ENCODE measurements at places on chromosomes 1 and 21.

- H3K4me1 ChIP-seq, result no peaks in the 10 kb centered on the region
- H3K27ac ChIP-seq, result no peak overlapping the region
- H3K4me3 ChIP-seq, result no peak overlapping the region
- no peak for DNase-seq
- H3K27me3 ChIP-seq, result no peaks in the 10 kb centered on the region
- no peaks in the 10 kb centered on the region for H3K36me3 ChIP-seq
Measured at GRCh38 chr1:173304529-173305227, 97.5 kb upstream of the TNFSF4 start.

- H3K4me1 ChIP-seq, result peaks cover 81% of the 10 kb centered on the region
- no peaks in the 10 kb centered on the region for H3K27me3 ChIP-seq
- no peak for DNase-seq
- peaks cover 23% of the 10 kb centered on the region for H3K36me3 ChIP-seq
- H3K27ac ChIP-seq, result peak overlapping the region; percentile 77
- no peak overlapping the region for H3K4me3 ChIP-seq
Measured at GRCh38 chr1:13723810-13724209, 23.8 kb downstream of the PRDM2 start.

DNA sequence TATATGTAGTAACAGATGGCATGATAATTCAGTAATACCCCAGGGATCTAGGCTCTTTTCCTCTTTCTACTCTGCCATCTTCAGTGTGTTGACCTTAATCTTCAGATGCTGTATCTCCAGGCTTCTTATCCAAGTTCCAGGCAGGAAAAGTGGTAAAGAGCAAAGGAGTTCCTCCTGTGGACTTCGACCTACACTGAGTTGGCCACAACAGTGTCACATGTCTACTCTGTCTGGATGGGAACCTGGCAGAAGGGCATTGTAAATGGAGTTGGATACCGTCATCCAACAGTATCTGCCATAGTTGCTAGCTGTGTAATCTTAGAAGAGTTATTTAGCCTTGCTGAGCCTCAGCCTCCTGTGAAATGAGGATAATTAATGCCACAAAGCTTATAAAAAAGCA is 21.9 kb downstream of the IL23R start:
- H3K27ac ChIP-seq, result no peak overlapping the region
- no peak for DNase-seq

- no peaks in the 10 kb centered on the region for H3K4me1 ChIP-seq
- no peak for DNase-seq
- H3K4me3 ChIP-seq, result no peak overlapping the region
Measured at GRCh38 chr21:15415541-15416261, 314.1 kb upstream of the USP25 start.

Data from naive thymus-derived CD8-positive, alpha-beta T cell (primary cell).